ENCODE measurements at places on chromosomes 5 and 9.

DNA sequence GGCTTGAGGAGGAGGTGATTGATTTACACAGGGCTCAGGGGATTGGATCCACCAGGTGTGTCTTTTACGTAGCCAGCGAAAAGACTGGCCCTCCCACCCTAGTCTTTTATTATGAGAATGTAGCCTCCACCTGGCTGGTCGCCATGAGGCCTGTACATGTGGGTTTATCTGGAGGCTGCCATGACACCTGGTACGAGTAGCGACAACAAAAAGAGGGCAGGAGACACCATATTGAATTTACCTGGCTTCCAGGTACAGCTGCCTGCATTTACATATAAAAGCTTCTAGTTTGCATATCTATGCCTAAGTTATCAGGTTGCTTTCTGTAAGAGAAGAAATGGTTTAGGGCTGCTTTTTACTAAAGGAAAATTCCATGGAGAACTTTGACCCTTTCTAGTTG, 1173.7 kb upstream of the SEMA6A start:
- no peak for DNase-seq

- DNase-seq: no peak
Measured at GRCh38 chr5:5499442-5499841, 77.0 kb downstream of the ICE1 start.

DNA sequence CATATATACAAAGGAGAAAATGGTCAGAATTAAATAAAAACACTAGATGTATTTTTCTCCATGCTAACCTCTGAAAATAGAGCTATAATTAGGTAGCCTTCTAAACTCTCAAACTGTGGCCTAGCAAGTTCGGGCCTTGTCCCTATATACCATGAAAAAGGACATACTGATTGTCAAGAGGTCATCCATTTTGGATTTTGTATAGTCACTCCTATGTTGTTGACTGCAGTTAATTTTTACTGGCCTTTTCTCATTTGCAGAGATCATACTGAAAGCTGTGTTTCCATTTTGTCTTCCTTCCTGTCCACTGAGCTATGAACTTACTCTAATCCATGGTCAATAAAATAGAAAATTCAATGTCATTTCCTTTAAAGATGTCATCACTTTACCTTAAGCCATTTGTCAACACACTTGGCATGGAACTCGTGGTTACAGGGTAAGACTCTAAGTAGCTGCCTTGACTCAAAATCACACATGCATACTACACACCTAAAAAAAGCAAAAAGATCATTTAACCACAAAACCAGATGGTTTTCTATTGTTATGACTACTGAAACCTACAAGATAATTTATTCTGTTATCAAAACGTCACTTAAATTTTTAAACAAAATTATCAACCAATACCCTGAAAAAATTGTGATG, 58.0 kb downstream of the RNF38 start:
- no peak for DNase-seq

GRCh38 chr5:98774192-98775033, 950 bp downstream of the RGMB start:
- peak; percentile 81 for DNase-seq

DNA sequence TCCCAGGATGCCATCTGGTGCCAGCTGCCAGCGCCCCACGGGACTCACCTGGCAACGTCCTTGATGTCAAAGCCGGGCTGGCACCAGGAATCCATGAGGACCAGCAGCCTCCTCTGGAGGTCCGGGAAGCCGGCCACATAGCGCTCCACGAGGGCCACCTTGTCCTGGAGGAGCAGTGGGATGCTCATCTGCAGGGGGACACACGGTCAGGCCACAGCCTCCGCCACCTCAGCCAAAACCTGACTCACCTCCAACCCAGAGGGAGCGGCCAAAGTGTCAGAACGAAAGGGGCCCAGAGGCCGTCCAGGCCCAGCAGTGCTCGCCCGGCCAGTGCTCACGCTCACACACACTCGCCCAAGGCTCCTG, 56.5 kb downstream of the EXD3 start:
- peak; percentile 34 for DNase-seq

- DNase-seq: peak; percentile 58
Measured at GRCh38 chr5:152560512-152561137, 155.5 kb upstream of the NMUR2 start.

- no peak for DNase-seq
Measured at GRCh38 chr9:74770508-74771261, 117.0 kb downstream of the TRPM6 start.

GRCh38 chr9:104635456-104635855, 17.5 kb upstream of the OR13C9 start:
- DNase-seq: no peak

GRCh38 chr5:149285153-149285552, 13.5 kb downstream of the AFAP1L1 start:
- DNase-seq: no peak

GRCh38 chr5:4740156-4740555, 400.0 kb upstream of the ADAMTS16 start:
- no peak for DNase-seq

GRCh38 chr5:94577466-94578245, 40.7 kb downstream of the KIAA0825 start:
- DNase-seq: no peak

DNA sequence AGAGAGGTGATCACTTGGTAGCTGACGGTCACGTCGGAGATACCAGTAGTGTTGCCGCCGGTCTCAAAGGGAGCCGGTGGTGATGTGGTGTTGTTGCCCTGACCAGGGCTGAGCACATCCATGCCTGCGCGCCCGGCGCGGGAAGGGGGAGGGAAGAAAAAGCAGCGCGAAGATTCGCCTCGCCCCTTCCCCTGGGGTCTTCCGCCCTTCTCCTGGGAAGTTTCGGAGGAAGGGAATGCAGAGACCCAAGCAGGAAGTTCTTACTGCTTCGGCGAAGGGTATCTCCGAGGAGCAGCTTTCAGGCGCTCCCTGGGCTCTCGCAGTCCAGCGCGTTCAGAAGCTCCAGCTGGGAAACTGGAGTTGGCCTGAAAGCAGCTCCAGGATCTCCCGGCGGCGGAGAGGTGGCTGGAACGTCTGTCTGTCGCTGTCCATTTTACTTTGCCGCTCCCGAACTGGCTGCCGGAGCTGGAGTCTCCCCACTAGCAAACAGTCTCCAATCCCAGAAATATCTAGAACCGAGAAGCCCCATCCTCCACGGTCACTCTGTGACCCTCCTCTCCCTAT, 565 bp downstream of the HTR1A start:
- peak; percentile 41 for DNase-seq

DNA sequence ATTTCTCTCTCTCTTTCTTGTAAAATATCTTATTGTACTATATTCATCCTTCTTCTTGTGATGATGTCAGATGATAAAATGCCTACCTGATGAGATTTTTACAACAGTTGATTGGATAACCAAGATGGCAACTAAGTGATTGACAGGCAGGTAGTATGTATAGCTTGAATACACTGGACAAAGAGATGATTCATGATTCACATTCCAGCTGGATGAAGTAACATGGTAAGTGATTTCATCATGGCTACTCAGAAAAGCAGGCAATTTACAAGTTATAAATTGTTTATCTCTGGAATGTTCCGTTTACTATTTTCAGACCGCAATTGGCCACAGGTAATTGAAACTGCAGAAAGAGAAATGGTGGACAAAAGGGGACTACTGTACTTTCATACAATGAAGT, 1471.7 kb upstream of the C9orf72 start:
- DNase-seq: no peak

DNA sequence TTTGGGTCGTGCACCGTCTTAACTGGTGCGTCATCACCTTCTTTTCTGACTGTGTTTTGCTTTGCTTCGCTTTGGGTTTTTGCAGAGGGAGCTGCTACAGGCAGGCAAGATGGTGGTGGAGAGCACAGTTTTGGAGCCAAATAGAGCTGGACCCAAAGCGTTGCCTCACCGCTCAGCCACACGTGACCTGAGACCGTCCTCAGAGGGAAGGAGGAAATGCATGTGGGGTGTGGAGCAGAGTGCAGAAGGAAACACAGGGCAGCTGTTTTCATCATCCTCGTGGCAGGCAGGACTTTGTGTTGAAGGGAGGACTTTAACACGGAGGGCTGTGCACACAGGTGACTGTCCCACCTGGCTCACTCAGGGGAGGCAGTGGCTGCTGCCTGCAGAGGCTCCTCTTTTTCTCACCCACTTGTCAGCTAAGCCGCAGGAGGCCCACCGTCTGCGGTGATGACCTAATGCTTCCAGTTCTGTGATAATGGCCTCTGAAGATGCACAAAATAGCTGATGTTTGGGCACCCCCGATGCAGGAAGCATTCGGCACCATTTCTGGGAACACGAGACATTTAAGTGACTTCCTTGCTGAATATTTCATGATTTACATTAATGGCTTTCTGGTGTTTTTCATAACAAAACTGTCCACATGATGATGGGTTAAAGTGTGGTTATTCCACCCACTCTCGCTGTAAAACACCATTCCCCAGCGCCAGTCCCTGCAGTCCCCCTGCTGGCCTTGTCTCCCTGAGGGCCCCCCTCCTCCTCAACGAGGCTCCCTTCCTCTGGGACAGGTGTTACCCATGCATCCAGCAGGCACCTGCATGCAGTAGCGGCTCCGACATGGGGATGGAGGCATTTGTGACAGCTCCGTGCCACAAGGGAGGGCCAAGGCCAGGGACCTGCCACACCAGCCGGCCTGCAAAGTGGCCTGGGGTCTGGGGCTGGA, 12.4 kb upstream of the UBAC1 start:
- DNase-seq: no peak

- no peak for DNase-seq
Measured at GRCh38 chr9:81607593-81608288, 81.6 kb downstream of the TLE1 start.

DNA sequence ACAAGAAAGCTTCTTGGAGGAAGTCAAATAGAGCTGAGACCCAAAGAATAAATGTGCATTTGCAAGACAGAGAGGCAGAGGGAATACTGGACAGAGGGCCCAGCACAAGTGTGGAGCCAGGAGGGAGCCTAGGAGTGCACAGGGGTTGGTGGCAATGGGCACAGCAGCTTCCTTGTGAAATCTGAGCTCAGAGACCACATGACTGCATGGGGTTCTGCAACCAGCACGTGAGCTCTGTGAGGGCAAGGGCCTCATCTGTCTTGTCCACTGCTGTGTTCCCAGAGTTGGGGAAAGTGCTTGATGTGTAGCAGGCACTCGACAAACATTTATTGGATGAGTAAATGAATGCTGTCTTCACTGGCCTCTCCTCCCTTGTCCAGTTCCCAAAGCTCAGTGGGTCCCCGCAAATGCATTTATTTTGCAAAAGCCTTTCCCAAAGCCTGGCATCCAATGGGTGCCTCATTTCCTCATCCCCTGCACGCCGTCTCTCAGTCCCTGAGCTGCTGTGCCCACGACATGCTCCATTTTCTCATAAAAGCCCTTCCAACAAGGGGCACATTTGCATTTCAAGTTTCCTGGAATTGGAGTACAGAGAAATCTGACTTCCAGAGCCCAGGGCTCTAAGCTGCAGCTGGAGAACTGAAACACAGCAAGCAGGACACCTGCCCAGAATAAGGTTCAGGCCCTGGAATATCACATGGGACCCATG, 58.5 kb downstream of the KCNIP1 start:
- DNase-seq: peak; percentile 24

DNA sequence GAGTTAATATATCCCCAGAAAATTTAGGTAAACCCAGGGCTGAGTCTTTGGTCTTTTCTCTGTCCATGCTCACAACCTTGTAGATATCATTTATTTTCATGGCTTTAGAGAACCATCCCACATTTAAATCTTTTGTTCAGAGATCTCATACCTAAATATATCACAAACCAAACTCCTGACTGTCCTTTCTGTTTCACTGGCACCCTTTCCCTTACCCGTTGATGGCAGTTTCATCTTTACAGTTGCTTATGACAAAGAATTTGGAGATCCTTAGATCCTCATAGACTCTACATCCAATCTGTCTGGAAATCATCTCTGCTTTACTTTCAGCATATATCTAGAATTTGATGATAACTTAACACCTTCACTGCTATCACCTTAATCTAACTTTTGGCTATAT, 19.2 kb downstream of the RNF180 start:
- DNase-seq: no peak

- peak; percentile 77 for DNase-seq
Measured at GRCh38 chr5:115841382-115842088, at the start of the genes AP3S1 and ATG12. AP3S1 (plus strand) TSS chr5:115841935; CDS start chr5:115842038, 103 bp downstream. ATG12 (minus strand) TSS chr5:115841565; CDS start chr5:115841552, 13 bp downstream.

DNA sequence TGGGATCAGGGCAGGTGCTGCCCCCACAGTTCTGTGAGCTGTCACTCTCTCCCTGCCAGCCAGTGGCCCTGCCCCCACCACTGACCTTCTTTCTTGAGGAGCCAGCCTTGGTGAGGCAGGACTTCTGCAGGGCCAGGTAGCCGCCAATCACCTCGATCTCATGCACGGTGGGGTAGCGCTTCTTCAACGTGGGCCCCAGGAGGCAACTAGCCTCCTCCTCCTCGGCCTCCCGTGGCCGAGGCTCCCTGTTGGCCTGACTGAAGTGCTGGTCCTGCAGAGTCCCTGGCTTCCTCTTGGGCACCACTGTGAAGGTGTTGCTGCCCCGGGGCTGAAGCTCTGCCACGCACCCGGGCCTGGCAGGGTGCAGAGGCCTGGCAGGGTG, 1.6 kb downstream of the TPRN start:
- DNase-seq: no peak

DNA sequence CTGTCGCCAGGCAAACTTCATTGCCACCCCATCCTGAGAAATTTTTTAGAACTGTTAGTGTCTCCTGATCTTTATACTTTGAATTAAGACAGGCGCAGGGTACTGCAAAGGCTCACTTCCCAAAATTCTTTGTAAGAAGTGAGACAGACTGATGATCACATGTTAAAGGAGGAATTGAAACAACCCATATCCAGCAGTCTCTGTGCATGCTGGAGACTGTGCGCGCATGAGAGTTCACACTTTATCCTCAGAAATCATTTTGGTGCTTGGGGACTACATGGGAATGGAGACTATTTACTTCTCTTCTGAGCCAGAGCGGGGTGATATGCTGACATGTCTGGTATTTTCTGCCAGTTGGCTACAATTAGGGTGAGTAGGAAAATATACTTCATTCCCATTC, 91.2 kb downstream of the ZNF474 start:
- no peak for DNase-seq

DNA sequence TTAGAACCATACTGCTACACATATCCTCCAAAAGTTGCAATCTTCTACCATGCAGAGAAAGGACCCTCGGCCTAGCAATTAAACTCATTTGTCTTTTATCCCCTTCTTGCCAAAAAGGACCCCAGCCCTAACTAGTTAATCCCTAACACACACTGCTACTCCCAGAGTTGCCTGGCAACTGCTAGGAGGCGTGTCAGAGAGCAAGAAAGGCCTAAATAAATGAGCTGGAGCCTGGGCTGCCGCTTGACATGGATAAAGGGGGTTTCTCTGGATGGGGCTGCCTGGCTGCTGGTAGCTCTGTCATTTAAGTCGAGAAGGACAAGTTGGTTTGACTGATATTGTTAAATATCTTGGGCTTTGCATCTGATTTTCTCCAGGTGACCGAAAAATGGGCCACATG, 194.8 kb downstream of the CRB2 start:
- no peak for DNase-seq

GRCh38 chr9:69207503-69207902, 33.4 kb downstream of the TJP2 start:
- DNase-seq: no peak

GRCh38 chr5:65364907-65365306, 116.8 kb downstream of the ADAMTS6 start:
- DNase-seq: no peak

- DNase-seq: no peak
Measured at GRCh38 chr5:122163121-122164069, 34.0 kb downstream of the ZNF474 start.

Data from mesothelial cell of epicardium (in vitro differentiated cells).